Stimulated activated CD4-positive, alpha-beta T cell treated with anti-CD3 and anti-CD28 coated beads, Interleukin-1b, Interleukin-23, amount 100 ng/mL, for 24 hours (primary cell): ENCODE measurements at places on chromosomes 11 and 22.

DNA sequence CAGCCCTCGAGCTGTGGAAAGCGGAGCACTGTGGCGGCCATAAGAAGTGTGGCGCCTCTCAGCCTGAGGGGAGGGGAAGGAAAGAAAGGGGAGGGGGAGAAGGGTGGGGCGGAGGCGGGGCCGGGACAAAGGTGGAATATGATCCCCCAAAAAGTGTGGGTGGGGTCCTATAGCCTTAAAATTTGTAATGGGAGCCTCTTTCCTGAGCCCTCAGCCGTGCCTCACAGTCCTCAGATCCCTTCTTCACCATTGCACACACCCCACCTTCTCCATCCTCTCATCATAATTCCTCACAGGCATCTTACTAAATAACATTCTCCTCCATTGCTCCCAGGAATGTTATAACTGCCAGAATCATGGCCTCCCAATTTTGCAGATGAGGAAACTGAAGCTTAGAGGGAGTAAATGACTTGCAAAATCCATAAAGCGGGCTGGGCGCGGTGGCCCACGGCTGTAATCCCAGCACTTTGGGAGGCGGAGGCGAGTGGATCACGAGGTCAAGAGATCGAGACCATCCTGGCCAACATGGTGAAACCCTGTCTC, 600 bp upstream of the RAB6A start:
- DNase-seq: no peak

DNA sequence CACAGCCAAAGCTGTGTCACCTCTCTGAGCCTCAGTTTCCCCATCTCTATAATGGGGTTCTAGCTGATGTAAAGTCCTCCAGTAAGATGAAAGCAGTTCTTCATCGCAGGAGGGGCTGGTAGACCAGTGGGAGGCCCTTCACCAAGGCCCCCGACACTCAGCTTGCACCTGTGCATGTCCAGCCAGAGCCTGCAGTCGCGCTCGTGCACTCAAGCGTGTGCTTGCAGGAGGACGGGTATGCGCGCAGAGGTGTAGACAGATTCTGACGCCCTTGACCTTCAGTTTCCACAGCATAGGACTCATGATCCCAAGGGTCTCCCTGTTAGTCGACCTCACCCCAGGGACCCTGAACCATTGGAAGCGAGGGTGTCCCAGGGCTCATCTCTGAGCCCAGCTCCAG, 633.7 kb downstream of the TBC1D22A start:
- no peak for DNase-seq

GRCh38 chr22:35872451-35872850, 154.8 kb downstream of the APOL5 start:
- no peak for DNase-seq

DNA sequence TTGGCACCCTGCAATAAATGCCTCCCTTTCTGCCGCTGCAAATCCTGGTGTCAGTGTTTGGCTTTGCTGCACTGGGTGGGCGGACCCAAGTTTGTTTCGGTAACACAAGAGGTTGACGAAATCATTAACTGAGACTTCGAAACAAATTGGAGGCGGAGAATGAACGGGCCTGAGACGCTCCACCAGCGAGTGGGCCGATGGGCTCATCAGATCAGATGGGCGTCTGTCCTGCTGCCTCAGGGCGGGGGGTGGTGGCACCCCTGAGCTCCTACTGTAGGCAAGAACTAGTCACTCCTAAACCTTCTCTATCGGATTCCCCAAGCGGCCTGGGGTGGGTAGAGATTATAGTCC, 918 bp upstream of the CAPN5 start:
- DNase-seq: no peak

GRCh38 chr11:57638811-57639320, 10.8 kb downstream of the YPEL4 start:
- DNase-seq: no peak

DNA sequence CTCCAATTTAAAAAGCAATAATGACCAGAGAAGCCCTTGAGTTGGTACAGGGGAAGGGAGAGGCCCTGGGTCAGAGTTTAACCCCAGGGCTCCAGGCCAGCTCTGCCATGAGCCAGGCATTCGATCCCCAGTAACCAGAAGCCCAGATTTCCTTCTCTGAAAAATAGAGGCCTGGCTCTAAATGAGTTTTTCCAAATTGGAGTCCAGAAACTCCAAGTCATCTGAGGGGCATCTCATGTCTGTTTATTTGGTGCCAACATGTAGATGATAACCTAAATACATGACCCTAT, 381.9 kb downstream of the CTTN start:
- DNase-seq: no peak

DNA sequence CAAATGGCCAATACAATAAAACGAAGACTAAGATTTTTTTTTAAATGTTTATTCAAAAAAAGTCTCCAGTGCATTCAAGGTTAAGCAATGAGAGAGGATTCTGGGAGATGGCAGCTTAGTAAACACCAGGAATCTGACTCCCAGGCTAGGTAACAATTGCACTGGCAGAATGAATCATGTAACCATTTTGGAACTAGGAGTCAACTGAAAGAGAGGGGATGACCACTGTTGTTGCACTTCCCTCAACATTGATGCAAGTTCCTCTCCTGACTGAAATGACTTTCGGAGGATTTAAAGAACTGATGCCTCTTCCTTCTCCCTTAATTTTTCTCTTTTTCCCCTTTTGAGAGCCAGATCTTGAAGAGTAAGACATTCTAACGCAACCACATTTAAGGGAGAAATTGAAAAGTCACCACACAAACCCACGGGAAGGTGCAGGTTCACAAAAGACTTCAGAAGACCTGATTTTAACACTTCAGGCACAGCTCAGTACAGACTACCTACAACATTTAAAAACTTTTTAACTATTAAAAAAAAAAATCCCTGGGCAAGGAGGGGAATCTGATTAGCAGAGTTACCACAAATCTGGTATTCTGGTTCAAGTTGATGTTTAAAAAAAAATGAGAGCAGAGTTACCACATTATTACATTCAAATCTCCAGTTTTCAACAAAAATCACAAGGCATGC, 56.8 kb downstream of the FCHSD2 start:
- DNase-seq: no peak

GRCh38 chr11:25991476-25991875, 340.5 kb upstream of the ANO3 start:
- no peak for DNase-seq

DNA sequence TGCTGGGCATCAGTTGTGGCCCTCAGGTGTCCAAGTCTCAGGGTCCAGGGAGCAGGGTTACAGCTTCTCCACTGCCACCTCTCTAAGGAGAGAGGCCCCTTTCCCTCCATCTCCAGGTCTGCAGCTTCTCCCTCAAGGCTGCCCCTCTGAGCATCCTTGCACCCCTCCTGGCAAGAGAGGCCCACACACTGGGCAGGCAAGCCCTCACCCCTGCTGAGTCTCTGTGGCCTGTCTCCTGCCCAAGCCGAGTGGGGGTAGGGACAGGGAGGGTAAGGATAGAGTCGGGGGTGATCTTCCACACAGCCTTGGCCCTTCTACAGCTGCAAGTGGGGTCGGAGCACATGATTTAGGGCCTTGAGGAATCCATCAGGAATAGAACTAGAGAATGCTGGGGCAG, 76.6 kb downstream of the ST3GAL4 start:
- no peak for DNase-seq

- no peak for DNase-seq
Observed at GRCh38 chr11:67280788-67281551, 8.1 kb upstream of the ANKRD13D start.

- peak; percentile 94 for DNase-seq
Observed at GRCh38 chr11:44911029-44911814, 39.5 kb downstream of the TP53I11 start.

GRCh38 chr11:133560472-133560855, 28.2 kb upstream of the OPCML start:
- no peak for DNase-seq

- no peak for DNase-seq
Observed at GRCh38 chr11:116955548-116955947, 118.1 kb upstream of the APOA1 start.
